ENCODE measurements at places on chromosomes 1 and 21.

DNA sequence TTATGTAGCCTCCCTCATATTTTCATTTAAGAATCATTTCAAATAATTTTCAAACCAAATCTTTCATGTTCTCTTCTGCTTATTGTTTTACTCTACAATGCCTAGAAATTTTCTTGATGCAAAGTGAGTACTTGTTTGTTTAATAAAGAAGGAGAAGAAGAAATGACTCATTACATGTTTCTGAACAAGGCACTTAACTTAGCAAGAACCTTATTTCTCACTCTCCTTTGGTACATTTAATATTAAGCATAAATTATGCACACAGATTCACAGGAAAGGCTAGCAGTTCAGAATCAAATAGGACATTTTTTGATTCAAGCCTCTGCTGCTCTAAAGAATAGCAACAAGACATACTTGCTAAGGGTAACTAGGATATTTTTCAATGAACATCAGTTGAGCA, 9.1 kb downstream of the SCYL3 start:
- no peak for DNase-seq

GRCh38 chr1:206735553-206736031, 35.0 kb upstream of the IL19 start:
- DNase-seq = no peak

GRCh38 chr1:53575141-53575954, 116.1 kb downstream of the DMRTB1 start:
- DNase-seq = peak; percentile 15

DNA sequence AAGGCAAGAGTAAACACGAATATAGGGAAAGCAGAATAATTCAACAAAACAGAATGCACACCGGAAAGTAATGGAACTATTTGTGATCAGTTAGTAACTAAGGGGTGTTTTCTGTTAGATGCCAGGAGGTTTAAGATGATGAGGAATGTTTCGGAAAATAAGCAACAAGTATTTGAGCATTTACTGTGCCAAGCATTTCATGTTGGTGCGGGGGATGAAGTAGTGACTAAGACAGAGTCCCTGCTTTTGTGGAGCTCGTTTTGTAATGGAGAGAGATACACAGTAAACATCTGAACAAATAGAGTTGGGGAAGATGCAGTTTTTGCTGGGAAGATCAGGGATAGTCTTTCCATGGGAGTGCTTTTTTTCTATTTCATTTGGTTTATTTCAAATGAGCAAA, 78.7 kb downstream of the DYRK1A start:
- no peak for DNase-seq

GRCh38 chr1:29267321-29268070, 31.2 kb downstream of the PTPRU start:
- DNase-seq = no peak

GRCh38 chr1:236143104-236143948, 987 bp downstream of the GPR137B start:
- peak; percentile 68 for DNase-seq

- DNase-seq = no peak
These were observed 32.6 kb downstream of the SLC44A3 start for GRCh38 chr1:94852788-94853187.

DNA sequence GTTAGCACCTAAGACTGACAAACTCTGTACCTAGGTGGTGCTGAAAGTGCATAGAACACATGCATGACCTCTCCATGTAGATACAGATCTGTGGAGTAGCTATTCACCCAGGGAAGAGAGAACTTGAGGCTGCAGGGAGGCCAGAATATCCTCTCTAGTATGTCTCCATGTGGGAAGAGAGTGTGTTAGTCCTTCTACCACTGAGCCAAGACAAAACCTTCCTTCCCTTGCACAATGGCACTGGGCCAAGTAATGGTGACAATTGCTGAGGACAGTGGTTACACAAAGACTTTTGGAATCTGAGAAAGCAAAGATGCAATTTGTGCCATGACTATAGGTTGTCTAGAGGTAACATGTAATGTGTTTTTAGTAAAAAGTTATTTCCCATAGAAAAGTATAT, 52.3 kb downstream of the C1orf198 start:
- no peak for DNase-seq

- DNase-seq = peak; percentile 67
These were observed 80.4 kb upstream of the AK4 start for GRCh38 chr1:65067491-65068201.

GRCh38 chr1:210222340-210223006, 10.1 kb upstream of the SERTAD4 start:
- no peak for DNase-seq

GRCh38 chr1:108044318-108044717, 79.3 kb upstream of the VAV3 start:
- no peak for DNase-seq

- no peak for DNase-seq
These were observed 49.0 kb upstream of the ETS2 start for GRCh38 chr21:38756746-38757145.

- no peak for DNase-seq
These were observed 97.8 kb upstream of the PDE4B start for GRCh38 chr1:65694933-65695332.

DNA sequence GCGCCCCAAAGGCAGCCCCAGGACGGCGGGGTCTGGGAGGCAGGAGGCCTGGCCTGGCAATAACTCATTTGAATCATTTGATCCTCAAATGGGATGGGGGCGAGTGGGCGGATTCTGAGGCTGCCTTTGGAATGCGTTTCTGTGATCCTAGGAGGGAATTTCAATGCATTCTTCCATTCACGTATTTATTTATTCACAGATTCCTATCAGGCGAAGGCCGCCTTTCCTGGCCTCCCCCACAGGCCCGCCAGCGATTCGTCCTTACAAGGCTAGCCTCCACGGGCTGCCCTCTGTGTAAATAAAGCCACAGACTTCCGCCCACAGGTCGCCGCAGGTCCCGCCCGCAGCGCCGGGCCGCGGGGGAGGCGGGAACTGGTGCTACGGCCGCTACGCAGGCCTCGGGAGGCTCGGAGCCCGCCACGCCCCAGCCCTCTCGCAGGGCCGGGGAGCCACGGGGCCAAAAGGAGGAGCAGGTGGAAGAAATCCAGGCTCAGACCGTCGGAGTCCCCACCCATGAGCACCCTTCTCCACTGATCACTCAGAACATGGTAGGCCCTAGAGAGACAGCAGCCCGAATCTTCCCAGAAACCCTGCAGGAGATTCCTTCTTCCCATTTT, 31.3 kb upstream of the JUN start:
- peak; percentile 77 for DNase-seq

- no peak for DNase-seq
These were observed 101.5 kb upstream of the GADD45A start for GRCh38 chr1:67583462-67583950.

DNA sequence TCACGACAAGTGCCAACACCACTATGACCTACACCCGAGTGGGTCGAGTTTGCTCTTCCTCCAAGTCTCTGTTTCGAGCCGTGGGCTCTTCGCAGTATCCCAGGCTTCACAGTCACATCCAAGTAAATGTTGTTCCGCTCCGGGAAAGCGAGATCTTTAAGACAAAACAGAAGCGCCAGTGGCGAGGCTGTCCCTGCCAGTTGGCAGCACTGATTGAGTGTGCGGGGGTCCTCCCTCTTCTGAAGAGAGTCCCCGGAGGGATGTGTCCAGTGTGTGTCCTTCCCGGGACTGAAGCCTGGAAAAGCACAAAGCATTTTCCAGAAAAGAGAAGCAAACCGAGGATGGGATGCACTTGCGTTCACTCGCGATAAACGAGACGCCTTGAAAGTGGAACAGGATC, 158.9 kb downstream of the PRDM16 start:
- DNase-seq = no peak

DNA sequence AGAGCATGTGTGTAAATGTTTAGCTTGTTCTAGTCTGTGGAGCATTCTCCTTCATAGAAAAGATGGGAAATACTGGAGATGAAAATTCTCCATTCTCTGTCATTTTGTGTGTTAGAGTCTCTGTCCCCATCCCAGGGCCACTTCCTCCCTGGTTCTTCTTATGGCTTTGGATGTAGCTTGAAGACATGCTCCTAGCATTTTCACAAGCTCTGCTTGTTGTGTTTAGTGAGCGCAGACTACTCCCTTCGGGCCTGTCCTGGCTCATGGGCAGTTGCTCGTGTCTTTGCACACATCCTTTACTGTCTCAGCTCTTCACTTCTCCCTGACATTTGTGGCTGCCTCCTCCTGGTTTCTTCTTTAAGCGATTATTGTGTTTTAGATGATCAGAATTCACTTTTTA, 30.4 kb downstream of the MAPKAPK2 start:
- DNase-seq = no peak

- DNase-seq = no peak
These were observed 26.1 kb upstream of the GTF2B start for GRCh38 chr1:88917321-88918025.

DNA sequence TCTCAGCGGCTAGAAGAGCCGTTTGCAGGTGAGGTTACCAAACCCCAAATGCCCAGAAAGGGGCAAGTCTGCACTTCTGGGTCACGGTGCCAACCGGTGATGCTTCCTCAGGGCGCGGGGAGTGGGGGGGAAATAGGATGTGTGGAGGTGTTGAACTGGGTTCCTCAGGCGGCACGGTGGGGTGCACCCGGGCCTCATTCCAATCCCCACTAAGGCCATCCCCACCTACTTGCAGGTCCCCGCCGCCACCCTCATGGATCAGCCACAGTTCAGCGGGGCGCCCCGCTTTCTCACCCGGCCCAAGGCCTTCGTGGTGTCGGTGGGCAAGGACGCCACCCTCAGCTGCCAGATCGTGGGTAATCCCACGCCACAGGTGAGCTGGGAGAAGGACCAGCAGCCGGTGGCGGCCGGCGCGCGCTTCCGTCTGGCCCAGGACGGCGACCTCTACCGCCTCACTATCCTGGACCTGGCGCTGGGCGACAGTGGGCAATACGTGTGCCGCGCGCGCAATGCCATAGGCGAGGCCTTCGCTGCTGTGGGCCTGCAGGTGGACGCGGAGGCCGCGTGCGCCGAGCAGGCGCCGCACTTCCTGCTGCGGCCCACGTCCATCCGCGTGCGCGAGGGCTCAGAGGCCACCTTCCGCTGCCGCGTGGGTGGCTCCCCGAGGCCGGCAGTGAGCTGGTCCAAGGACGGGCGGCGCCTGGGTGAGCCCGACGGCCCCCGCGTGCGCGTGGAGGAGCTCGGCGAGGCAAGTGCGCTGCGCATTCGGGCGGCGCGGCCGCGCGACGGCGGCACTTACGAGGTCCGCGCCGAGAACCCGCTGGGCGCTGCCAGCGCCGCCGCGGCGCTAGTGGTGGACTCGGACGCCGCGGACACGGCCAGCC, 3.9 kb downstream of the OBSCN start:
- DNase-seq = no peak

- no peak for DNase-seq
These were observed 2.0 kb downstream of the MOB3C start for GRCh38 chr1:46614604-46614984.

DNA sequence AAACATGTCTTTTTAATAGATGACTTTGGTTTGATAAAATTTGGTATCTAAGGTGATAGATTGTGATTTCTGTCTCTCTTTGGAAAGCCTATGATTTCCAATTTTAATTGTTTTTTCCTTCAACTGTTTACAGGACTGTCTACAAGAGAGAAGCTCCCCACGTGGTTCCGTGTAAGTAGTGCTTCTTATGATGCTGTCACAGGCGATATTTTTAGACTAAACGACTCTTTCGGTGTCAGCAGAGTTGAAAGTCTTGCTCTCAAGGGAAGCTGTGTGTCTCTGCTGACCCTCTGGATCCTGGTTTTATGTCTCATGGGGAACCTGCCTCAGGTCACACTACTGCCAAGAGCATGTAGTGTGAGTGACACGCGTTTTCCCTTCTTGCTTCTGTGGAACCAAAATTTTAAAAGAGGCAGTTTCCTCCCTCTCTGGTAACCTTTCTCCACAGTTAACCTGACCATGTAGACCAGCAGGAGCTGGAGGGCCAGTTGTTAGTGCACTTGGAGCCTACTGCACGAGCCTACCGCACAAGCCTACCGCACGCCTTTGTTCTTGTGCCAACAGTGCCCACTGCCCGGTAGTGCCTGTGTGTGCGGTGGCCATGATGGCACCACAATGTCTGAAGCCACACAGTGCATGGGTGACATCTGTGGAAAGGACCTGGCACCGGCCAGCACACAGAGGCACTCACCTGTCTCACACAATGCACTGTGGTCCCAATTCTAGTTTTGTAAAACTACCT, 91.9 kb downstream of the PCBP3 start:
- no peak for DNase-seq

- no peak for DNase-seq
These were observed 2.6 kb downstream of the HYI start for GRCh38 chr1:43451157-43451591.

- DNase-seq = no peak
These were observed 144.0 kb upstream of the BACE2 start for GRCh38 chr21:41023936-41024335.

DNA sequence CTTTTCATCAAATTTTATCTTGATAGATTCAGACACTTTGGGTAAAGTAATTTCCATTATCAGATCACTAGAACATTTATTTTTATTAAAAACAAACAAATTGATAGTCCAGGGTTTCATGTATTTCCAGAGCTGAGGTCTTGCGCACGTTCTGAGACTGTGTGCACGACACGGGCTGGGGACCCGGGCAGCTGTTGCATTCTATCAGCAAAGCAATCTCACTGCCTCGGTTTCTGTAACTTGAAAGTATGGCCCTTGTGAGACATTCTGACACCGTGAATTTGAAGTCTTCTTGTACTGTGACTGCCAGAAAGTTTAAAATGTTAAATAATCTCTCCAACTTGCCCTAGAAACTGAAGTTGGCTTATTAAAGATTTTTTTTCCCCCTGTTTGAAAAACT, 746.9 kb upstream of the ADGRL2 start:
- DNase-seq = no peak

DNA sequence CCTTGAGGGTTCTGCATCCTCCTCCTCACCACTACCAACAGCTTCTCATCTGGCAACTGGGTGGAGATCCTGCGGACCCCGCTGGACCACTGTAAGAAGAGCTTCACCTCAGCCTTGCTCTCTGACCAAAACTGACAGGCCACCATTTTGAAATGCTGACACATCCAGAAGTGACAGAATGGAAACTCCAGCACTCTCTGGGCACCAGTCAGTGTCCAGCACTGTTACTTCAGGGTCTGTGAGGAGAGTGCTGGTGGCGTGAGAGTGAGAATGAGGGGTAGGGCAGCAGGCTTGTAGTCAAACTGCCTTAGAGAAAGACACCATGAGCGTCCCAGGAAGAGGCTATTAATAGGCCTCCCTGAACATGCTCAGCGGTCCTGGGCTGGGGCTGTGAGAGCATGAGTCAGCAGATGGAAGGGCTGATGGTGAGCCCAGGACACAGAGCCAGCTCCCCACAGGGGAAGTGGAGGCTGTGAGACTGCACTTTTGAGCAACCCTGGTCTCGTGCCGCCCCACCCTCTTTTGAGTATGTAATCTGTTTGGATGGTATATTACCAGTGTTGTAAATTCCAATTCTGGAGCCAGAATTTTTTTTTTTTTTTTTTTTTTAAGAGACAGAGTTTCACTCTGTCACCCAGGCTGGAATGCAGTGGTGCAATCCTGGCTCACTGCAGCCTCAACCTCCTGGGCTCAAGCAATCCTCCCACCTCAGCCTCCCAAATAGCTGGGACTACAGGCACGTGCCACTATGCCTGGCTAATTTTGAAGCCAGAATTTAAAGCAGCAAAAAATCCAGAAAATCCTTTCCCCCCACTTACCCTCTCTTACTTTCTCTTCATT, 34.4 kb upstream of the SLC30A1 start:
- DNase-seq = no peak

GRCh38 chr1:155044812-155045657, 6.1 kb upstream of the ADAM15 start:
- peak; percentile 72 for DNase-seq

GRCh38 chr1:202462342-202463076, 114.0 kb downstream of the PPP1R12B start:
- DNase-seq = no peak

GRCh38 chr1:59290193-59290949, 6.5 kb upstream of the FGGY start:
- DNase-seq = no peak

GRCh38 chr1:95503278-95504030, 269.4 kb downstream of the RWDD3 start:
- no peak for DNase-seq
